ENCODE measurements at places on chromosomes 13 and 19. TPM values are rescaled to one million over a fixed set of nuclear protein-coding genes. Genes with fewer than 3 reads are reported as not detected.

The SIGLECL1 gene
- total RNA-seq = not detected

The CYP4F8 gene
- not detected for total RNA-seq

The IQCN gene
- total RNA-seq = 1.5 TPM

The HPN gene
- total RNA-seq = 0.13 TPM

The GPR180 gene
- 7.4 TPM for total RNA-seq

The SERPINE3 gene
- not detected for total RNA-seq

The RCBTB2 gene
- total RNA-seq = 21.1 TPM

The NLRP5 gene
- total RNA-seq = not detected

DNA sequence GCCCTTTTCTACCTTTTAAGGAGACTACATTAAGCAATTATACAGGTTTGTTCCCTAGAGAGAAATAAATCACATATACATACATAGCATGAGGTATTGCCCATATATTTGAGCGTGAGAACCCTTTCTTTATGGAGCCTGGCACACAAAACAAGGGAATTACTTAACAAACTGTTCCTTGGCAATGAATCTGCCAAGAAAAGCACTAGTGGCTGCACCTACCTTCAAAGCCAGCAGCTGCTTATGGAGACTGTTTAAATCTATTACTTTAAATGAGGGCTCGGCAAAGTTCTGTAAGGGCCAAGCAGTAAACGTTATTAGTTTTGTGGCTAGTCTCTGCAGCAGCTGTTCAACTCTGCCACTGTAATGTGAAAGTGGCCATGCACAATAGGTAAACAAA is 7.0 kb downstream of the RFX1 start:
- H3K27me3 ChIP-seq = no peaks in the 10 kb centered on the region
- no peak overlapping the region for H3K4me3 ChIP-seq
- DNase-seq = no peak
- H3K4me1 ChIP-seq = peaks cover 11% of the 10 kb centered on the region

DNA sequence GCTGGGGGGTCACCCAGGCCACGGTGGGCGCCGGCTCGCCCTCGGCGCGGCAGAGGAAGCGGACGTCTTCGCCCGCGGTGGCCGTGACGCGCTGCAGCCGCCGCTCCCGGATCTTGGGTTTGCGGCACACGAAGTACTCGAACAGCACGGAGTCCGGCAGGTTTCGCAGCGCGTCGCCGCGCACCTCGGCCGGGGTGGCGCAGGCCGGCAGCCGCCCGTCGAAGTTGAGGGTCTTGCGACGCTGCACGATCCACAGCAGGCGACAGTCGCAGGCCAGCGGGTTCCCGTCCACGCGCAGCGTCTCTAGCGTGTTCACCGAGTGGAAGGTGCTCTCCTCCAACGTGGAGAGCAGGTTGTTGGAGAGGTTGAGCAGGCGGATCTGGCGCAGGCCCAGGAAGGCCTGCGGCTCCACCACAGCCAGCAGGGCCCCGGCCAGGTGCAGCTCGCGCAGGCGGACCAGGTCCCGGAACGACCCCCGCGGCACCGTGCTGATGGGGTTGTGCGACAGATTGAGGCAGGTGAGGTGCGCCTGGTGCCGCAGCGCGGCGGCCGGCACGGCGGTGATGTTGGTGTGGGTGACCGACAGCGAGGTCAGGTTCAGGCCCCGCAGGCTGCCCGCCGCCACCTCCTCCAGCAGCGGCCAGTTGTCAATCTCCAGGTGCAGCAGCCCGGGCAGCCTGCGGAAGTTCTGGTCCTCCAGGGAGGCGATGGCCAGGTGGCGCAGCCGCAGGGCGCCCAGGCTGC is 8.6 kb upstream of the PEAK3 start:
- no peak overlapping the region for H3K4me3 ChIP-seq
- DNase-seq = no peak
- H3K27me3 ChIP-seq = peaks cover 94% of the 10 kb centered on the region
- no peaks in the 10 kb centered on the region for H3K36me3 ChIP-seq
- H3K4me1 ChIP-seq = peaks cover 29% of the 10 kb centered on the region

- no peaks in the 10 kb centered on the region for H3K36me3 ChIP-seq
- H3K4me3 ChIP-seq = no peak overlapping the region
- H3K27ac ChIP-seq = no peak overlapping the region
- peaks cover 6% of the 10 kb centered on the region for H3K4me1 ChIP-seq
- no peaks in the 10 kb centered on the region for H3K27me3 ChIP-seq
Measured at GRCh38 chr19:7216373-7216902, 77.8 kb downstream of the INSR start.

DNA sequence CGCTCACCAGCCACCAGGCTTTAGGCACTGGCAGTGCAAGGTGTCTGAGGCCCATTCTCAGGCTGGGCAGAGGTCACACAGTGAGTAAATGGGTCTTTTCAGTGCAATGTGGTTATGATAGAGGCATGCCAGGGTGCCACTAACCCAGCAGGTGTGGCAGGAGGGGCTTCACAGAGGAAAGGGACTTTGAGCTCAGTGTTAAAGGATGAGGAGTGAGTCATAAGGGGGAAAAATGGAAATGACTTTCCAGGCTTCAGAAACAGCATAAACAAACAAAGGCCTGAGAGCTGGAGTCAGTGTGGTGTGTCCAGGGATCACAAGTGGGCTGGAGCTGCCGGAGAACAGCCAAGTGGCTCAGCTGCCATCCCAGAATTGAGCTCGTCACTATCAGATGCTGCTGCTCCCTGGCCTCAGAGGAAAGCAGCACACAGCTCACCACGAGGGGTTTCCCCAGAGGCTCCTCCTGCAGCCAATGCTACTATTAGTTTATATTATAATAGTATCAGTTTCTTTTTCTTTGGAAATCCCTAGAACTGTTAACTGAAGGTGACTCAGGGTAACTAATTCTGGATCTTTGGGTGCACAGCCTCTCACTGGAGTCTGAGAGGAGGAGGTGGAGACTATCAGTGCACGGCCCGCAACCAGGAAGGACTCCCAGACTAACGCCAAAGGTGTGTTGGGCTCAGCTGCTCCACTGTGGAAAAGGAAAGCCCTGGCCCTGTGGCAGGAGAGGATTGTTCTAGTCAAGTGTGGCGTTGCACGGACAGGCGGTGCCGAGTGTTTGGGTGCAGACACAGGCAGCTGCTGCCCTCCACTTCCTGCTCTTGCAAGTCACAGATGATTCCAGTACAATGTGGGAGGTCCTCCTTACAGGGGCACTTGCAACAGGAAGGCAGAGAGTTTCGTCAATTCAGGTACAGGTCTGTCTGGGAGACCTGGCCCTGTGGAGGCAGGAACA is 39.5 kb downstream of the DHRS12 start:
- H3K4me1 ChIP-seq = peaks cover 11% of the 10 kb centered on the region
- H3K4me3 ChIP-seq = no peak overlapping the region
- peak overlapping the region; percentile 74 for H3K27ac ChIP-seq
- peak; percentile 78 for DNase-seq
- H3K36me3 ChIP-seq = peaks cover 19% of the 10 kb centered on the region

DNA sequence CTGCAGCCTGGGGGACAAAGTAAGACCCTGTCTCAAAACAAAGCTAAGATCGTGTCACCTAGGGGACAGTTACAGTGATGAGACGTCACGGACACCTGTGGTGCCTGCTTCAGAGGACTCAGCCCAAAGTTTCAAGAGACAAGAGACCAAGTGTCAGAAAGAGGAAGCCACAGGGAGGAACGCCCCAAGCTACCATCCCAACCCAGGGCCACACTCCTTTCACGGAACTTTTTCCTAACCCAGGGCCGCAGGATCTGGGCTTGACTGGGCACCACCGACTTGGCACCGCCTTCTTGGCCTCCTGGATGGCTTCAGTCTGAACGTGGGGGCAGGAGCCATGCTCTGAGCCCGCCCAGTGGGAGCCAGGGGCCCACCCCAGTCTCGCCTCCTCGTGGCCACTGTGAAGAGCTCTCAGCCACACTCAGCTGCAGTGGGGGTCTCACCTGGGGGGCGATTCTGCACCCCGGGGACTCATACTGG is 8.5 kb downstream of the MOB3A start:
- no peak overlapping the region for H3K4me3 ChIP-seq
- peaks cover 28% of the 10 kb centered on the region for H3K36me3 ChIP-seq
- H3K27me3 ChIP-seq = no peaks in the 10 kb centered on the region
- no peak overlapping the region for H3K27ac ChIP-seq

GRCh38 chr19:38064661-38065425 is 157.8 kb downstream of the SIPA1L3 start:
- no peaks in the 10 kb centered on the region for H3K36me3 ChIP-seq
- no peak overlapping the region for H3K27ac ChIP-seq
- no peak overlapping the region for H3K4me3 ChIP-seq
- H3K27me3 ChIP-seq = no peaks in the 10 kb centered on the region

DNA sequence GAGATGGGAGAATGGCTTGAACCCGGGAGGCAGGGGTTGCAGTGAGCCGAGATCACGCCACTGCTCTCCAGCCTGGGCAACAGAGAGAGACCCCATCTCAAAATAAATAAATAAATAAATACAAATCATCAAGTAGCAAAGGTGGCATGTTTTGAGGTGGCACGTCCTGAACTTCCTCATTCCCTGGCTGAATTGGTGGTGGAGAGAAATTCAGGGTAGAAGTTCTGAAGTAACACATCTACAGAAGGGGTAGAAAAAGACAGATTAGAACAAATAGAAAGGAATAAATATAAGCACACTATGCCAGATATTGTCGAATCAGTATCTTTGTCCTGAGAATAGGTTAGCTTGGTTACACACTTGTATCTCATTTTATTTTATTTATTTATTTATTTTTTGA is 6.3 kb downstream of the IFI30 start:
- H3K4me1 ChIP-seq = no peaks in the 10 kb centered on the region
- no peak for DNase-seq
- H3K27me3 ChIP-seq = peaks cover 21% of the 10 kb centered on the region
- no peak overlapping the region for H3K4me3 ChIP-seq

DNA sequence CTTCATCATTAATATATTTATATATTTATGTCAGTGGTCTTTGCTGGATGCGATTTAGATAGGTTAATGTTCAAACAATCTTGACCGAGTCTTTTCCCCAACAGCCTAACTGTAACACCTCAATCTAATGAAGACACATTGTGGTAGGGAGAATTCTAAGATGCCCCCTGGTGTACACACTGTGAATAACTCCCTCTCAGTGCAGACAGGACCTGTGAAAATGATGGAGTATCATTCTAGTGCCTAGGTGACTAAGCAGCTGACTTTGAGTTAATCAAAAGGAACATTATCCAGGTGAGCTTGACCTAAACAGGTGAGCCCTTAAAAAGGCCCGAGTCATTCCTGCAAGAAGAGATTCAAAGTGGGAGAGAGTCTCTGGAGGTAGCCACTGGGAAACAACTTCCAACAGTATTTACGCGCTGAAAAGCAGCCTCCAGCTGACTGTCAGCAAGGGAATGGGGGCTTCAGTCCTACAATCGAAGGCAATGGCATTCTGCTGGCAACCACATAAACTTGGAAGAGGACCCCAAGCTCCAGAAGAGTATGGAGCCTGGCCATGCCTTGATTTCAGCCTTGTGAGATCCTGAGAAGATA is 28.0 kb upstream of the KBTBD7 start:
- H3K27ac ChIP-seq = no peak overlapping the region
- H3K27me3 ChIP-seq = no peaks in the 10 kb centered on the region
- H3K36me3 ChIP-seq = peaks cover 8% of the 10 kb centered on the region
- peak; percentile 41 for DNase-seq

GRCh38 chr13:110232142-110232541 is 74.8 kb downstream of the COL4A1 start:
- peak overlapping the region; percentile 95 for H3K27ac ChIP-seq
- H3K36me3 ChIP-seq = peaks cover 8% of the 10 kb centered on the region
- H3K4me3 ChIP-seq = no peak overlapping the region
- DNase-seq = no peak
- no peaks in the 10 kb centered on the region for H3K27me3 ChIP-seq

- no peak overlapping the region for H3K27ac ChIP-seq
- H3K27me3 ChIP-seq = no peaks in the 10 kb centered on the region
- H3K4me1 ChIP-seq = no peaks in the 10 kb centered on the region
- H3K4me3 ChIP-seq = no peak overlapping the region
- no peaks in the 10 kb centered on the region for H3K36me3 ChIP-seq
- DNase-seq = peak; percentile 1
Measured at GRCh38 chr13:96632536-96633320, 361.5 kb downstream of the OXGR1 start.

GRCh38 chr13:110186231-110186855 is 120.6 kb downstream of the COL4A1 start:
- H3K36me3 ChIP-seq = peaks cover 85% of the 10 kb centered on the region
- no peak overlapping the region for H3K4me3 ChIP-seq
- no peak overlapping the region for H3K27ac ChIP-seq
- DNase-seq = no peak

DNA sequence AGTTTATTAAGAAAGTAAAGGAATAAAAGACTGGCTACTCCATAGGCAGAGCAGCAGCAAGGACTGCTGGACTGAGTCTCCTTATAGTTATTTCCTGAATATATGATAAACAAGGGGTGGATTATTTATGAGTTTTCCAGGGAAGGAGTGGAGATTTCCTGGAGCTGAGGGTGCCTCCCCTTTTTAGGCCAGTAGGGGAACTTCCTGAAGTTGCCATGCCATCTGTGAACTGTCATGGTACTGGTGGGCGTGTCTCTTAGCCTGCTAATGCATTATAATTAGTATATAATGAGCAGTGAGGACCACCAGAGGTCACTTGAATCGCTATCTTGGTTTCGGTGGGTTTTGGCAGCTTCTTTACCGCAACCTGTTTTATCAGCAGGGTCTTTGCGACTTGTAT is 13.5 kb downstream of the ZSCAN5A start:
- H3K27ac ChIP-seq = peak overlapping the region; percentile 20
- no peak for DNase-seq
- H3K27me3 ChIP-seq = no peaks in the 10 kb centered on the region
- no peak overlapping the region for H3K4me3 ChIP-seq

DNA sequence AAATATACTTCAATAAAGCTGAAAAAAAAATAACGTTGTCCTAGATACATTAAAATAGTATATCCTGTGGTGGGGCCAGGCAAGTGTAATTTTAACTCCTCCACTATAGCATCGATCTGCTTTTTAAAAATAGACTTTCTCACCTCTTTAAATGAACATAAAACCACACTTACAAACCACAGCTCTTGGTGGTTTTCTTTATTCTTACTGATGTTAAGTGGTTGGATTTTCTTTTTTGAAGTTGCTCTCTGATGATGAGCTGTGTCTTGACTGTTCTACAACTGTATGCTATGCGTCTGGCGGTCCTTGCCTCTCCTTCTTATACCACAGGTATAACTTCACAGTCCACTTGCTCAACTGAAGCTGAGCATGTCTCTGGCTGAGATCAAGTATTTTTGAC is 721.5 kb upstream of the KLHL1 start:
- no peaks in the 10 kb centered on the region for H3K27me3 ChIP-seq
- H3K4me3 ChIP-seq = no peak overlapping the region
- DNase-seq = no peak
- no peak overlapping the region for H3K27ac ChIP-seq

DNA sequence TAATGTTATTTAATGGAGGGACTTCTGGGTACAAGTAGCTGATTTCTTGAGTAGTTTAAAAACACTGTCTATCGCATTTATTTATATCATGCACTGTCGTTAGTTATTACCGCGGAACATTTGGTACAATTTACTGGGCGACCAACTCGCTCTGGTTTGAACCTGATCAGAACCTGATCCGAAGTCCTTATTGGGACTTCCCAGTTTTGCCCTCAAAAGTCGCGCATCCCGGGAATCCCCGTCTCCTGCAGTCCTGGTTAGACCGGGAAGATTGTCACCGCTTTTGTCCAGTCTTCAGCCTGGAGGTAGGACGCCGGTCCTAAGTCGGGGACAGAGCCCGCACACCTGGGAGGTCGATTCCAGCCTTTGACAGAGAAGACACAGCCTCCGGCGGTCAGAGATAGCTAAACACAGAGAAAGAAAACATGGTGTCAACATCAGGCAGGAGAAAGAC is 694 bp downstream of the CLN5 start:
- DNase-seq = peak; percentile 51
- peak overlapping the region; percentile 91 for H3K27ac ChIP-seq
- H3K4me1 ChIP-seq = peaks cover 11% of the 10 kb centered on the region
- peak overlapping the region; percentile 85 for H3K4me3 ChIP-seq

- peaks cover 98% of the 10 kb centered on the region for H3K27me3 ChIP-seq
- H3K27ac ChIP-seq = no peak overlapping the region
- no peak for DNase-seq
- no peaks in the 10 kb centered on the region for H3K36me3 ChIP-seq
Measured at GRCh38 chr13:27966641-27967202, 2.4 kb downstream of the CDX2 start.
